Kidney (tissue), 22 donors: ENCODE measurements at places on chromosomes 1 and 21. TPM values are rescaled to one million over a fixed set of nuclear protein-coding genes. Genes with fewer than 3 reads are reported as not detected.
A peak's percentile ranks its signal among the peaks of the same experiment; 100 is the strongest.

DNA sequence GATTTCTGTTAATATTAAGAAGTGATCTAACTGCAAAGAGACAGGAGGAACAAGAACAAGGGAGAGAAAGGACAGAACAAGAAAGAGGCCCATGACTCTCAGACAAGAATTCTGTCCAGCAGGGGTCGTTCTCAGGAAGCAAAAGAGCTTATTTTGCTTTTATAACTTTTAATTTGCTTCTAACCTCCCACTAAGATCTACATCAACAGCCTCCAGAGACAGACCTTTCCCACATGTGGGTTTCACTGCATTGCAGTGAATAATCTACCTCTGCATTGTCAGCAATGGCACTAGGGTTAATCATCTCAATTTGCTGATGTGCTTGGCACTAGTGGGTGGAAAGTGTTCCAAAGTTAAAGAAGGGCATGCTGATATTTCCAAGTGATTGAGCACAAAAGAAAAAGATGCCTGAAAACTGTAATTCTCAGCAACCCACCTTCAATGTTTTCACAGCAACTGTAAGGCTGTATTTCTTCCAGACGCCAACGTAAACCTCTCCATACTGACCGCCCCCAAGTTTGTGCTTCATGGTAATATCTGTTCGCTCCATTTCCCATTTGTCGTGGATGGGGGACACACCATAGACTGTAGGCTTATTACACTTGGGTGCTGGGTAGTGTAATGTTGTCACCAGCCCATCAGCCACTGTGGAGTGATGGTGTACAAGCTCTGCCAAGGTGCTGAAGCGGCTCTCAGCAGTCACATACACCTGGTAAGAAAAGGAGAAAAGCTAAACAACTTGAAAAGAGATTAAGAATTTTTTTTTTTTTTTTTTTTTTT is 39.5 kb downstream of the TOR3A start:
- no peaks in the 10 kb centered on the region for H3K36me3 ChIP-seq
- H3K27me3 ChIP-seq = no peaks in the 10 kb centered on the region
- H3K4me1 ChIP-seq = peaks cover 9% of the 10 kb centered on the region
- H3K27ac ChIP-seq = no peak overlapping the region
- no peak overlapping the region for H3K4me3 ChIP-seq

DNA sequence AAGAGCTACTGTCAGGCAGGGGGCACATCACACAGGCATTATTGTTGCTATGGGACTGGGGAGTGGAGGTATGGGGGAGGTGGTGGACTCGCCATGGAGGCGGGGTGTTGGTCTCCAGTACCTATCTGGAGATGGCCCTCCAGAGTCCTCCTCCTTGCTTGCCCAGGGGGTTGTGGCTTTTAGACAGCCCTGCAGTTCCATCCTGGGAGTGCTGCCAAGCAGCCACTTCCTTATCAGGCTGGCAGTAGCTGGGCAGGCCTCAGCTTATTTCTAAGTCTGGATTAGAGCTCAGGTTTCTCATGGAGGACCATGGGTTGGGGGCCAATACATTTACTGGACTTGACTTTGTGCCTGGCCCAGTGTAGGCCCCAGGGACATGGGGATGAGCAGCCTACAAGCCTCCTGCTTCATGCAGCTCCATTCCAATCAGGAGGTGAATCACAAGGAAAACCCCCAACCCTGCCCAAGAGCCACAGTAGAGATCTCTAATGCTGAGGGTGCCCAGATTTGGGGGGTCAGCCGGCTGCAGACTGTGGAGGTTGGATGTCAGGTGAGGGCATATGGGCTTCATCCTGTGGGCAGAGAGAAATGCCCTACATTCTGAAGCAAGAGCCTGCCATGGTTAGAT is 210.7 kb upstream of the EDN2 start:
- H3K27me3 ChIP-seq = no peaks in the 10 kb centered on the region
- H3K4me3 ChIP-seq = no peak overlapping the region
- no peak overlapping the region for H3K27ac ChIP-seq
- no peaks in the 10 kb centered on the region for H3K36me3 ChIP-seq

DNA sequence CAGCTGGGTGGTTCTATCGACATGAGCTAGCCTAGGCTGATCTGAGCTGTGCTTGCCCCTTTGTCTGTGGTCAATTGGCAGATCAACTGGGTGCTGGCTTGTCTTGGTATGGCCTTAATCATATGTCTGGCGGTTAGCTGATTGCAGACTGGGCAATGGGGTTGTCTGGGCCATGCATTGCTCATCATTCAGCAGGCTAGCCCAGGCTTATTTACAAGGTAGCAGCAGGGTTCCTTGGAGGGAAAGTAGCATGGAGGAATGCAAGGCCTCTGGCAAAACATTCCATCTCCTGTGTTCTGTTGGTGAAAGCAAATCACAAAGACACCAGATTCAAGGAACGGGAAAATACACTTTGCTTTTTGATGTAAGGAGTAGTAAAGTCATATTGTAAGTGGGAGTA is 84.0 kb upstream of the IVNS1ABP start:
- H3K4me1 ChIP-seq = no peaks in the 10 kb centered on the region
- no peak for DNase-seq
- H3K27ac ChIP-seq = no peak overlapping the region
- H3K4me3 ChIP-seq = no peak overlapping the region
- H3K36me3 ChIP-seq = no peaks in the 10 kb centered on the region
- no peaks in the 10 kb centered on the region for H3K27me3 ChIP-seq

- H3K4me3 ChIP-seq = no peak overlapping the region
- H3K27me3 ChIP-seq = no peaks in the 10 kb centered on the region
- no peaks in the 10 kb centered on the region for H3K36me3 ChIP-seq
- no peak overlapping the region for H3K27ac ChIP-seq
- no peak for DNase-seq
Observed at GRCh38 chr1:17207966-17208418, 3.1 kb downstream of the PADI1 start.

GRCh38 chr1:115495625-115496024 is 146.1 kb upstream of the VANGL1 start:
- DNase-seq = no peak
- H3K27me3 ChIP-seq = no peaks in the 10 kb centered on the region
- no peaks in the 10 kb centered on the region for H3K4me1 ChIP-seq
- H3K36me3 ChIP-seq = no peaks in the 10 kb centered on the region
- no peak overlapping the region for H3K27ac ChIP-seq
- no peak overlapping the region for H3K4me3 ChIP-seq

DNA sequence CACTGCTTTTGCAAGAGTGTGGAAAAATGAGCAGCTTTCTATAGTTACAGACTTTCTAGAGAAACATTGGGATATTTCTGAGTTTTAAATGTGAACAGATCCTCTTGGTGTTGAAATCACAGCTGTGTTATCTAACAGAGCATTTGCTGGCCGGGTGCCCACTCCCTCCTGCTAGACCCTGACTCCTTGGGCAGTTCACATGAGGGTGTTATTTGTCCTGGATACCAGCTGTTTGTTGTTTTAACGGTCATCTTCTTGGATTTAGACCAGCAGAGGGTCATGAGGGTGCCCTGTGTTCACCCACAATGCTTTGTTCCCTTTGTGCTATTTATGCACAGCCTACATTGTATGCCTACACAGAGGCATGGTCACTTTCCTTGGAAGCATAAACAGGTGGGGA is 67.1 kb downstream of the CENPF start:
- no peak overlapping the region for H3K27ac ChIP-seq
- H3K36me3 ChIP-seq = no peaks in the 10 kb centered on the region
- H3K4me1 ChIP-seq = no peaks in the 10 kb centered on the region

- H3K36me3 ChIP-seq = no peaks in the 10 kb centered on the region
- peak overlapping the region; percentile 93 for H3K4me3 ChIP-seq
- H3K27me3 ChIP-seq = no peaks in the 10 kb centered on the region
- DNase-seq = peak; percentile 83
- peaks cover 57% of the 10 kb centered on the region for H3K4me1 ChIP-seq
Observed at GRCh38 chr1:207826557-207827487, 75.0 kb downstream of the CD46 start.

The KRTAP13-2 gene
- total RNA-seq = not detected
